IPS-NIHi11 (cell line): ENCODE measurements at places on chromosomes 6 and 20.

DNA sequence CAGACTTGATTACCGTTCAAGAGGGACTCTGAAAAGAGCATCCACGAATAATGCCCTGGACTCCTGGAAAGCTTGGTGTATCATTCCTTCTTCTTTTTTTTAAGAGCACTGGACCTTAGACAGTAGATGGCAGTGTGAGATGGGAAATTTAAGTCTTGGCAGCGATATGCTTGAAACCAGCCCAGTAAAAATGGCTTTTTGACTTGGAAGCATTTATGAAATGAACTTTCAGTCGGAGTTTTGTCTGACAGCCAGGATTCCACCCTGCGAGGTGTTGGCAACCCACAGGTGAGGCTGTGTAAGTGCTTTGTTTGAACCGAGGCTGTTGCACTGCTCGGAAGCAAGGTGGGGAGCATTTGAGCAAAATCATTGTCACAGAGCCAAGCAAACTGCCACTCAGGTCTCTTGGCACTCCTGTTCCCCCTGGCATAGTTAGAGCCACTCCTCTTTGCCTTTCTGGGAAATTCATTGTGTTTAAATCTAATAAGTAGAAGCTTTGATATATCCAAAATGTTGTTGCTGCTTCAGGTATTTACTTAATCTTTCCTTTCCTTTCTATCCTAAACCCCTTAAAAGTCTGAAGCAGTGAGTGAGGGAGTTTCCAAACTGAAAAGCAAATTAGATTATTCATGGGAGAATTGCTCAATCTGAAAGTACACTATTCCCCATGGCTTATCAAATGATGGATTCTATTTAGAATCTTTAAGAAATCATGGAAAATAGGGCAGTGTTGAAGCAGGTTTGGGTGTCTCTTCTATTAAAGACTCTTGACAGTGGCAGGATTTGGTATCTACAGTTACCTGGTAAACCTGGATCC is 272.8 kb upstream of the SLC35B3 start:
- no peak for DNase-seq

DNA sequence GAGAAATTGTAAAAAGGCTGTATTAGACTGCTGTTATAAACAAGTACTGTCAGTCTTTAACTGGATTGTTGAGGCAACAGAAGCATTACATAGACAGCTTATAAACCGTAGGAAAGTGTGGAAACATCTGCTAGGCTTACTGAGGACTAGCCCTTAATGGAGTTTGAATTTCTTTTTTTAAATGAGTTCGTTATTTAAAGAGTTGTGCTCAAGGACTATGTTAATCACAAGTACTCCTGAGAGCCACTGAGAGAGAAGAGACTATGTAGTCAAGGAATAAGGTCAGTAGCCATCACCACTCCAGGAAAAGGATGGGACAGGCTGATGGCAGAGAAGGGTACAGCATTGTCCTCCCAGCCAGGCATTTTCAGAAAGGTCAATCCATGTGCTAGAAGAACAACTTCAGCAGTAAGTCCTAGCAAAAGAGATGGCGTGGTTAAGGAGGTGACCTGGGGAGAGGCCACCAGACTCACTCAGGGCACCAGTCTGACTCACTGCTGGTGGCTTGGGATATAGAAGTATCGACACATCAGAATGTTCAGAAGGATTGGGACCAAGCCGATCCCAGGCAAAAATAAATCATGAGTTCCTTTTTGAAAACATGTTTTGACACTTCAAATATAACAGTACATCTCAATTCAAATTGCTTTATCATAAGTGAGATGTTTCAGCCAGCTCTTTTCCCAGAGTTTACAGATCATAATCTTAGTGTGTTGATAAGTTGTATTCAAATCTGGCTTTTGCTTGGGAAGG is 6.4 kb downstream of the RPS12 start:
- no peak for DNase-seq

GRCh38 chr6:82492134-82492533 is 128.5 kb downstream of the TPBG start:
- DNase-seq: no peak

DNA sequence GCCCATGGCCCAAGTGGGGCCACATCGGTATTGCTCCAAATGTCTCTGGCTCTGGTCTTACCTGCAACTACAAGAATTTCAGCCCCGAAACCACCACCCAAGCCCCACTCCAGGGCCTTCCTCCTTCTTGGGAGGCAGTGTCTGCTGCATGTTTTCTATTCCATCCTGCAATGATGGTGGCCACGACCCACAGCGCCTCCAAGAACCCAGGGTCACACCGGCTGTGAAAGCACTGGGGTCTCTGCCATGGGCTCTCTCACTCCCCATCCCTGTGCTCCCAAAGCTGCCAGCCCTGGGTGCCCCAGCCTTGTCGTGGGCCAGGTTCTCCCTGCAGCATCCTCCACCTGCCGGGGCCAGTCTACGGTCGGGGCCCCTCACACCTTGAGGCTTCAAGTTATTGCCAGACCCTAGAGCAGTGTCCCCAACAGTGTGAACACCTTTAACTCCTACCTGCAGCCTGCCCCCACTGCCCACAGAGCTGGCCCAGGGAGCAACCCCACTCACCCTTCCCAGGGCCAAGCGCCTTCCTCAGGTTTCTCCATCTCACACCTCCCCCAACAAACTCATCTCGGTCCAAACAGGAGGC is 115.4 kb downstream of the JPH2 start:
- no peak for DNase-seq

- no peak for DNase-seq
Measured at GRCh38 chr20:20184149-20184548, 131.8 kb downstream of the CFAP61 start.

- DNase-seq: no peak
Measured at GRCh38 chr6:130507666-130508028, 141.8 kb downstream of the TMEM200A start.

DNA sequence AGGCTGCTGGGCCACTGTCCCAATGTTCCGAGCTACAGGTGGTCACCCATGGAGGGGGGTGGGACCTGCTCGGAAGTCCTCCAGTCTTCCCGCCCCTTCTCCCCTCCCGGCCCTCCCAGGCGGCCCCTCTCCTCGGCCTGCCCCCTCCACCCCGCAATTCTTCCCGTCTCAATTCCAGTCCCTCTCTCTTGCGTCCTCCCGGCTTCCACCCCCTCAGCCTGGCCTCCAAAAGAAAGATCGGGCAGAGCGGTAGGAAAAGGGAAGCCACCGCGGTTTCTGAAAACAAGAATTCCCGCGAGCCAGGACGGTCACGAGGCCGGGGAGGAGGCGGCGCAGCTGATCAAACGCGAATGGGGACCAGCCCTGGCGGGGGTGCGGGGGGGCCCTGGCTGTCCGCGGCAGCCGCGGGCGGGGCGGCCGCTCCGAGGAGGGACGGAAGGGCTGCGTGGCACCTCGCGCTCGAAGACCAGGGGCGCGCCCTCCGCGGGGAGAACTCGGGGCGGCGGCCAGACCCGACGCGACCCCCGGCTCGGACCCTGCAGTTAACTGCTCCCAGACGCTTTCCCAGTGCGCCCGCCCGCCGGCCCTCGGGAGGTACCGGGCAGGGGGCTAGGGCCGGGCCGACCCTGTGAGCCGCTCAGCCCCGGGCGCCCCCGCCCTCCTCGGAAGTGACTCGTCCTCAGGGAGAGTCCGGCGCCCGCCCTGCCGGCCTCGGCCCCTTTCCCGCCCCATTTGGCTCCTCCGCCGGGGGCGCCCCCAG is 1.0 kb downstream of the PXDC1 start:
- peak; percentile 64 for DNase-seq

- no peak for DNase-seq
Measured at GRCh38 chr20:6605055-6605935, 162.2 kb upstream of the BMP2 start.

DNA sequence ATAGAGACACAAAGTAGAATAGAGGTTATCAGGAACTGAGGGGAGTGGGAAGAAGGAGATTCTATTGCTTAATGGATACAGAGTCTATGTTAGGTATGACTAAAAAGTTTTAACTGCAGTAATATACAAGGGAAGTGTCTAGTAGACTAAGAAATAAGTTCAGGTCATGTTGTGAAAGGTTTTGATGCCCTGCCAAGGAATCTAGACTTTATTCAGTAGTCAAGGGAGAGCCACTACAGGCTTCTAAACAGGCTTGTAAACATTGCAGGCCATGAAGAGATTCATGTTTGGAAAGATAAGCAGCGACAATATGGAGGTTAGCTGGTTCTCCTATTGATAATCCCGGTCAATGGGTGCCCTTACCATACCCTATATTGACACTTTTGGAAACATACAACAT is 352.8 kb upstream of the SOX4 start:
- DNase-seq: no peak

DNA sequence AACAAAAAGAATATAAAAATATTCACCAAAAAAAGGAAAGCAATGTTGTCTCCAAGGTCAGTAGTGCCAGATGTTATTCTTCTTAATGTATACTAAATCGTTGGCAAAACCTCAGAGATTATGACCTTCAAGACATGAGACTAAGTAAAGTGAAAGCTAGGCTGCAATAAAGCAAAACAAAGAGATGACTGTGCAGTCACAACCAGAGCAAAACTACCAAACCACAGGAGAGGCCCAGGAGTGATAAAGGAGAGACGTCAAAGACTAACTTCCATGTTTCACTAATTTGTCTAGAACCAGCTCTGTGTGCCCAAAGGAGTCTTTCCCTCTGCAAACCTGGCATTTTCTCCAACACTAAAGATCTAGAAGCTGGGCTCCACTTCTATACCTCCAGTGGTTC is 155.9 kb upstream of the POU3F2 start:
- DNase-seq: no peak

DNA sequence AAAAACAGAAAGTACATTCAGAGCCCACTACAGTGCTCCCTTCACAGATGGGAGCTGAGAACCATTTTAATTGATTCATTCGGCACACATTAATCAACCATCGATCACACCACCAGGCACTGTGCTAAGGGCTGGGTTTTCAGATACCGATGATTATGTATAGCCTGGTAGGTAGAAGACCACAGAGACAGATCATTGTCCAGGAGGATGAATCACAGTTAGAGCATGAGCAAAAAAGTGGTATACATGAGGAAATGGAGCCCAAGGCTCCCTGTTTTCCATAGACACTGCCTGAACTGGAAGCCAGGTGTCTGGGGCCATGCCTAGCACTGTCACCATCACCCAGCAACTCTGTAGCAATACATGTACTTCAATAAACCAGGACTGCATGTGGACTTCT is 9.0 kb upstream of the PRDM1 start:
- no peak for DNase-seq

- DNase-seq: no peak
Measured at GRCh38 chr6:143205131-143205535, 144.4 kb downstream of the AIG1 start.

GRCh38 chr20:49993301-49993751 is 10.5 kb downstream of the SNAI1 start:
- no peak for DNase-seq

DNA sequence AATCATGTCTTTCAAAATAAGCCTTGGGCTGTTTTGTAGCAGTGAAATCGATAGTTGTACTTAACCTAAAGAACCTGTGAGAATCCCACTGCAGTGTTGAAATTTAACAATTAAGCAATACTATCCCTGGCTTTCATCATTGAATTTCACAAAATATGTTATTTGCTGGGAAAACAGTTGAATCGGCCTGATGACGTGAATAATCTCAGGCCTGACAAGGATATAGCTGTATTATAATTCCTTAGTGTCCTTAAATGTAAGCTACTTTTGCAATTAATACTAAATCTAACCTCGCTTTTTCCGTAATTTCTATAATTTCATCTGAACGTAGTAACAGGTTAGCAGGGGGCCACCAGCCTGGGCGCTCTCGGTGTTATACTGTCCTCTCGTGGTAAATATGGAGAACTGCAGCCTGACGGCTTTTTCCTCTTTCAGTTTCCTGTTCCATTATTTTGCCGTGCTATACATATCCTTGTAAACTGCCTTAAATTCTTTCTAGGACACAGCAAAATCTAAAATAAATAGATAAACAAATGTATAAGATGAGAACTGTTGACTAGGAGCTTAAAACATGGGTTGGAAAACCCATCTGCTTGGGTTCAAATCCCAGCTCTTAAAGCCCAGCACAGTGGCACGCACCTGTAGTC is 24.0 kb downstream of the MTFR2 start:
- peak; percentile 75 for DNase-seq

DNA sequence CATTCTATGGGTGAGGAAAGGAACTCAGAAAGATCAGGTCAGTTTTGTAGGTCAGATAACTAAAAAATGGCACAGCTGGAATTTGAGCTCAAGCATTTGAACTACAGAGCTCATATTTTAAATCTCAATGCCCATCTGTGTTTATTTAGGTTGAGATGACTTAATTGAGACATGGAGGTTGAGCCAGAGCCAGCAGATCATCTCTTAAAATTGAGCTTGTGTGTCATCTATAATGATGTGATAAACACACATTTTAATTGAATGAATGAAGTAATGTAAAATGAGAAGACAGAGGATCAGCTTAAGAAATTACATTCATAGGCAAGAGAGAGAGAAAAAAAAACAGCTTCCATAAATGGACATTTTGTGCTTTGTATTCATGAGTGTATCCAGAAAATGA is 3.7 kb downstream of the MANEA start:
- DNase-seq: no peak

DNA sequence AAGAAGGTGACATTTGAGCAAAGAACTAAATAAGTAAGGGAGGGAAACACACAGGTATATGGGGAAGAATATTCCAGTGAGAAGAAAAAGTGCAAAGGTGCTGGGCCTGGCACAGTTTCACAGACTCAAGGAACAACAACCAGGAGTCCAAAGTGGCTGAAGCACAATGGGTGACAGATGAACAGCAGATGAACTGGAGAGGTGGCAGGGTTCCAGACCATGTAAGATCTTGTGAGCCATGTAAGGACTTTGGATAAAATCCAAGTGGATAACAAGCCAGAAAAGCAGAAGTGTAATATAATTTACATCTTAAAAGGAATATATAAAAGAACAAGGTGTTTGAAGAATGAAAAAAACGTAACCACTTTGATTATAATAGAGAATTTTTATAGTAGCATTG is 87.9 kb downstream of the MMS22L start:
- DNase-seq: no peak
